ENCODE measurements at places on chromosomes 11 and 22.

- DNase-seq = no peak
Observed at GRCh38 chr22:46936378-46936903, 174.0 kb downstream of the TBC1D22A start.

DNA sequence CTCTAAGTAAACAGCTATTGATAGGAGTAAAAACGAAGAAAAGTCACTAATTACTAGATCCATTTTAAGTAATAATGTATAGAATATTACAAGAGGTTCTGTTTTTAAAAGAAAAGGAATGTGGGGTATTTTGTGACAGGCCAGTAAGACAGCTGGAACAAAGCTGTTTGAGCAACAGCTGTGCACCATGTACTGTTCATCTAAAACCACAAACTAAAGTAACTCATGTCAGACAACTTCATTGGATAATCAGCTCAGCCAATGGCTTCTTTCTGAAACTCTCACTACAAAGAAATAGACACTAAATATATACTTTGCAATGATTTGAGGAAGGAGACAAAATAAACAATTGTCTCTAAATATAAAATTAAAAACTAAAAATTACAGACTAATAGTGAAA is 16.1 kb downstream of the RRAS2 start:
- no peak for DNase-seq

DNA sequence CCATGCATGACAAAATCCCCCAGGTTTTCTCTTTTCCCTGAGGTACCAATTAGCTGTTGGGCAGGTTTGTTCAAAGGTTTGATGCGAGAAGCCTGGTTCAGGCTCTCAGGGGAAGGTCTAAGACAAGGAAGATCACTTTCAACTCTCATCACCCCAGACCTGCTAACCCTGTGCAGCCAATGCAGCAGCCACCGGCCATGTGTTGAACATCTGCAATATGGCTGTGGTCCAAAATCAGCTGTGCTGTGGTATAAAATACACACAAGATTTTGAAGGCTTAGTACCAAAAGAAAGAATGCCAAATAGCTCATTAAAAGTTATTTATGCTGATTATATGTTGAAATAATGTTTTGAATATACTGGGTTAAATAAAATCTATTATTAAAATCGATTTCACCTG is 58.5 kb downstream of the SMCO4 start:
- DNase-seq = peak; percentile 38

DNA sequence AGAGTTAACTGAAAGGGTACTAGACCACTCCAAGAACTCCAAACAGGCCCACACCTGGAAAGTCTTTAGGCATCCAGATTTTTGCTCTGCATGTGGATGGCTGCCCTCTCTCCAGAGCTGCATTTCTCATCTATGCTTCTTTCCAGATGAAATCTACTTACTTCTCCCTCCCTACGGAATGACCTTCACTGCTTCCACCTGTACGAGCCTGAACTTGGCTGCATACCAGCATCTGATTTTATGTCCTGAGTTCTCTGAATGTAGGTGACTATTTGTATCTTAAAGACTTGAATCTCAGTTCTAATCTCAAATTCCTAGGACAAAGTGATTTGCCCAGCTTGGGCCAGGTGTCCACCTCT is 13.3 kb downstream of the CELF1 start:
- DNase-seq = no peak

DNA sequence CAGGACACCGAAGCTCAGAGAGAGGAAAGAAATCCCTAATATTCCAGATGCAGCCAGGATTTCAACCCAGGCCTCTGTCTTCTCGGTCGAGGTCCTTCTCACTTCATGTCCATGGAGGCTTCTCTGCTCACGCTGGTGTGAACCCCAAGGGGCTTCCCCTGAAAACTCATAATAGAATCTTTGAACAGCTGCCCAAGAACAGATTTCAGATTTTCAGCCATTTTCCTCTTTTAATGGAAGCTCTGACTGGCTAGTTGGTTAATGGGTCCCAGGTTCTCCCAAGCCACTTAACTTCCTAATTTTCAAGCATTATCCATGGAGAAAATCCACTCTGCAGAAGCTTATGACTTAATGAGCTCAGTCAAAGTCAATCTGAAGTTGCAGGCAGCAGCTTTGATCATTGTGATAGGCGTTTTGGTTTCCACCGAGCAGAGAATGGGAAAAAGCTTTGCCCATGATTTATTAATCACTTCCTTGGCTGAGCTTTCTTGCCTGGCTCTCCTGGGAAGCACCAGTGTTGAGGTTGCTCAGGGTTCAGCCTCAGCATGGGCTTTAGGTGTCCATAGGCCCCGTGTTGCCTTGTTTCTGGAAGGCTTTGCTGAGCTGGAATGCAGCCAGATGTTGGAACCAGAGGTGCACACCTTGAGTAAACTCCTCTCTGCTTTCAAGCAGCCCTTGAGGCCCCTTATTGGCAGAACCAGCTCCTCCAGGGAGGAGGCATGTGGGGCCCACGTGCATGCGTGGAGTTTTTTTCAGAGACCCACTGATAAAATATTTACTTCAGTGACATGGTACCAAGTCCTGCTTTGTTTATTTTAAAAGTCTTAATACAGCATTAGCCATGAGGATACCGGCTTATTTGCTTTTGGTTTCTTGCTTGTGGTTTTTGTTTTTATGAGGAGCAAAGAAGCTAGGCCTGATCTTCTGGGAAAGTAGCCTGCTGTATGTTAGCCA is 25.5 kb downstream of the LDLRAD3 start:
- DNase-seq = no peak
